ENCODE measurements at places on chromosomes 3 and 15.

- DNase-seq: no peak
Measured at GRCh38 chr3:16243706-16244490, 20.8 kb downstream of the DPH3 start.

- DNase-seq: no peak
Measured at GRCh38 chr3:149332227-149332765, 1.1 kb downstream of the TM4SF18 start.

DNA sequence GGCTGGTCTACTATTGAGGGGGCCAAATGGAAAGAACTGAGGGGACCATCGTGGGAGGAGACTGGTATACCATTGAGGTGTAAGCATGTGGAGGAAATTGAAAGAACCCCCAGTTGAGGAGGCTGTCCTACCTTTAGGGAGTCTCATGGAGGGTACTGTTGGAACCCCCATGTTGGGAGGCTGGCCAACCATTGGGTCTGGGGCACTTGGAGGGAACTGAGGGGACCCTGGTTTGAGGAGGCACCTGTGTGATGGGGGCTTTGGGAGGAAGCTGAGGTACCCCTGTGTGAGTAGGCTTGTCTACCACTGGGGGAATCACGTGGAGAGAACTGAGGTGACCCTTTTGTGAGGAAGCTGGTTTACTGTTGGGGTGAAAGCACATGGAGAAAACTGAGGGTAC is 157.5 kb downstream of the FBLN2 start:
- DNase-seq: no peak

DNA sequence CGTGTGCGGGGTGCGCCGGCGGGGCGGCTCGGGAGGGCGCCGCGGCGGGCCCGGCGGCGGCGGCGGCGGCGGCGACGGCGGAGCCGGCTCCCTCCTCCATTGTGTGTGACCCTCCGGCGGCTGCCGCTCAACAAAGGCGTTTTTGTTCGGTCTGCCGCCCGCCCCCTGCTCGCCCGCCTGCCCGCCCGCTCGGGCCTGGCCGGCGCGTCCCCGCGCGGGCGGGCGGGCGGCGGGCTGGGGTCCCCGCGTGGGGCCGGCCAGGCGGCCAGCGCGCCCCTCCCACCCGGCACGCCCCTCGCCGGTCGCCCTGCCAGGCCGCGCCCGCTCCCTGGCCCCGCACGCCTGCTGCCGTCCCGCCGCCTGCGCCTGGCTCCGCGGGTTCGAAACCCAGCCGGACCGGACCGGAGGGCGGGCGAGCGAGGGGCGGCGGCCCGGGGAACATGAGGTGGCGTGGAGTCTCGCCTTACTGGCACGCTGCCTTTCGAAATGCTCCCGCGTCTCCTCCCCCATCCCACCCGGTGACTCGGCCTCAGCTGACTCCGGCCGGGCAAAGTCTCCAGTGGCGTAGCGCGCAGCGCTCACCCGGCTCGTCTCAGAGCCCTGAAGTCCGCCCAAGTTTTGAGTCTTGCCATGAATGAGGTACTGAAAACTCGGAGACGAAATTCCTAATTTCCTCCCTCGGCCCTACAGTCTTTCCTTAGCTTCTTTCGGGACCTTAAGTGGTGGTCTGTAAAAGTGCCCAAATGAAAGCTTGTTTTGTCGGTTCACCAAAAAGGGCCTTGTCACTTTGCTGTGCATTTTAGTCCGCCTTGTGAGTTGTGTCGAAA is 588 bp downstream of the MAPK6 start:
- DNase-seq: peak; percentile 48

DNA sequence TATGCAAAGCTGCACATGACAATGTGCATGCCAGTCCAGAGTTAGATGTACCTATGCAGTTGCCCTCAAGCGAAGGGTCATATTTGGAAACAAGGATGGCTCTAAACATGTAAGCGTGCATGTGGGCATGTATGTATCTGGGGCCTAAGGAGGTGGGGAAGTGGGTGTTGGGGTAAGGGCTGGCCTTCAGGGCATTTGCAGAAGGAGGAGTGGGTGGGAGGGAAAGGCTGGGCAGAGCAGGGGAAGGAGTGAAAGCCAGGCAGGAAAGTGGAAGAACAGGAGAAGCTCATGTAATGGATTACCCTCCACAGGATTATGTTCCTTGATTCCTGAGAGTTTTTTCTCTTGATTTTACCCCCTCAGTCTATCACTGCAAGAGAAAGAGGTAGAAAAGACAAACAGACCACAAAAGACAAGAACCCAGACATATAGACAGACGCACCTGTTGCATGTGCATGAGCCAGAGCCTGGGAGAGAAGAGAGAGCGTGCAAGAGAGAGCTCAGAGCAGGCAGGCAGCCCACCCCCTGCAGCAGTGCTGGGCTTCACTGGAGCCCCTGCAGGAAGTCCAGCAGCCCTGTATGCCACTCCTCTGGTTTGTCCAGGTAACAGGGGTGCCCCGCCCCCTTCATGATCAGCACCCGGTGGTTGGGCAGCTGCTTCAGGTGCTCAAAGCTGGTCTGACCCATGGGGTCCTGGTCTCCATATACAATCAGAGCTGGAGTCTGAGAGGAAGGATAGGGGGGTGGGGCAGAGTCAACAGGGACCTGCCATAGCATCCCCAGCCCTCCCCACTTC is 1.8 kb upstream of the PCBP4 start:
- DNase-seq: no peak

- no peak for DNase-seq
Measured at GRCh38 chr3:17442332-17443049, 299.9 kb downstream of the TBC1D5 start.

- no peak for DNase-seq
Measured at GRCh38 chr15:28962851-28963710, 77.3 kb downstream of the APBA2 start.

DNA sequence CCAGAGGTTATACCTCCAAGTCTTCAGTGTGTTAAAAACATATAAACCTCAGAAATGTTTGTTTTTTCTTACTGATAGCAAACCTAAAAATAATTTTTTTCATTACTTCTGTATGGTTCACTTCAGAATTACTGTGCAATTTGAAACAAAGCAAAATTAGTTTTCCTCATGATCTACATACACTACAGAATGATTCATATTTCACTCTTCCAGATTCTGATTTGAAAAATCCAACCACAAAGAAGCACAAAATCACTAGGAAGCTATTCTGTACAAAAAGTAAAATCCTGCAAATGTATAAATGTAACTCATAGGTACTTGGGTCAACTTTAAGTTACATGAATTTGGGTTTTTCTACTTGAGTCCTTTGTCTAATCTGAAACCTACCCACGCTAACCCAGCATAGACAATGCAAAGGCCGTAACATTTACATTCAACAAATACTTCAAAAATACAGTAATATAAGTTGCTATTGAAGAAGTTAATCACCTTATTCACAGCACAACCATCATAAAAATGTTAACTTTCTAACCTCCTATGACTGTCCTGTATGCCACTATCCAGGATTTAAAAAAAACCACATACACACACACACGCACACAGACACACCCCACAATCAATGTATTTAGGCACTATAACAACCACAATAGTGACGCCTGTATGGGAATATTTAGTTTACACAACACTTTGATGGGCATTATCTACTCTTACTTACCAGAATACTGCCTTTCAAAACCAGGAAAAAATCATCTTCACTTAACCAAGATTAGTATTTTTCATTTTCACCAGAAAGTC is 11.5 kb downstream of the ATP13A3 start:
- no peak for DNase-seq

DNA sequence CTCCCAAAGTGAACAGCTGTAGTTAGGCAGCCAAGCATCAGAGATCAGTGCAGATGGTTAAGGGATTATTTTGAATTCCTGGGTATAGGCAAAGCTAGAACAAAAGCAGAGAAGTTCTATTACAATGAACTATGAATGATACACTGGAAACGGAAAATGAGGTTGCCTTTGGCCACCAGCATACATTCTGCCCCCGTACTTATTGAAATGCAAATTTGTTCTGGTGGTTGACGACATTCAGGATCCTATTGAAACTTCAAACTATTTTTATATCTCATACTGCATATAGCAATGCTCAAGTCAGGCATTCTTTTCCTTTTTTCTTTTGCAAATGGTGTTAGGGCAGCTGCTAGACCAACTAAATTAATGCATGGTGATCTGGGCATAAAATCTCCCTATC is 61.7 kb downstream of the SLC12A1 start:
- DNase-seq: no peak

GRCh38 chr15:38524156-38524555 is 40.5 kb downstream of the RASGRP1 start:
- DNase-seq: no peak

- DNase-seq: no peak
Measured at GRCh38 chr3:43455233-43455632, 166.6 kb downstream of the ANO10 start.

DNA sequence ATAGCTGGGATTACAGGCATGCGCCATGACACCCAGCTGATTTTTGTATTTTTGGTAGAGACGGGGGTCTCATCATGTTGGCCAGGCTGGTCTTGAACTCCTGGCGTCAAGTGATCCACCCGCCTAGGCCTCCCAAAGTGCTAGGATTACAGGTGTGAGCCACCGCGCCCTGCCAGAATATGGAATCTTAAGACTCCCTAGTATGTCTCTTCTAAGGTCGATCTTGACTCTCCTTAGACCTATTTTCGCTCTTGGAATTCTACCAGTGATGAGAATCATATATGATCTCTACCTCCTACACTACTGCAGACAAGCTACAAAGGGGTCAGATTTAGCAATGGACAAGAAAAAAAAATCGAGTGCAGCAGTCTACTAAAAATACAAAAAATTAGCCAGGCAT is 19.3 kb upstream of the EOGT start:
- no peak for DNase-seq

DNA sequence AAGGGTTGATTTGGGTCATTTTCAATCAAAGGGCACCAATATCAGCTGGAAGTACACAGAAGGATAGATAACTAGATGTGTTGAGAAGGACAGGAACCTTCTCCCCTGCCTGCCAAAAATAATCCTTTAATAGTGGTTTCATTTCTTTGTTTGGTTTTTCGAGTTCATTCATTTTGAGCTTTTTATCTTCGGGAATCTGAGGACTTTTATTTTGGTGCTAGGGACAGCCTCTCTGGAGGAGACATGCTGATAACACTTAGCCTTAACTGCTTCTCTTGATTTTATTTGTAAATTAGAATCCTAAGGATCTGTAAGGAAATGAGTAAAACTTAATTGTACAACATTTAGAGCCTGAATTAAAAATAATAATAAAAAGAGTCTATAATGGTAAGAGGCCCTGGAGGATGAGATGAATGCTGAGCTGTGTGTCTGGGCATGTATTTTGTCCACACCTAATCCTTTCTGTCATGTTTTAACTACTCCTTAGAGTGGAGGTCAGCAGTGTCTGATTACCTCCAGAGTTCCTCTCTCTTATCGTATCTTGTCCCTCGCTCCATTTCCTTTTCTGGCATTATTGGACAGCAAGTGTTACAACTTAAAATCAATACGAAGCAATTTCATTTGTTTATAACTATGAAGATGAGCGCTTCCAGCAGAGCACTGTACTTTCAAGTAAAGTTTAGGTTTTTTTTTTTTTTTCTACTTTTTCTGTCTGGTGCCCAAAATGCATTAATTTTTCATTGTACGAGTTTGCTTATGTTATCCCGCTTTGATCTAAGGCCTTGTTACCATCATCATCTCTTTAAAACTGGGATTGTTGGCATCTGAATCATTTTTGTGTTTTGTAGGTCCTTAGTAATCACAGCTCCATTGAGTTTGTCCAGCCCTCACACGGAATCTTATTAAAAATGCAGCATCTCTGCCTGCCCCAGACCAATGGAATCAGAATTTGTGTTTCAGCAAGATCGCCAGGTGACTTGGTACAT is 22.8 kb downstream of the PTPRG start:
- DNase-seq: no peak

DNA sequence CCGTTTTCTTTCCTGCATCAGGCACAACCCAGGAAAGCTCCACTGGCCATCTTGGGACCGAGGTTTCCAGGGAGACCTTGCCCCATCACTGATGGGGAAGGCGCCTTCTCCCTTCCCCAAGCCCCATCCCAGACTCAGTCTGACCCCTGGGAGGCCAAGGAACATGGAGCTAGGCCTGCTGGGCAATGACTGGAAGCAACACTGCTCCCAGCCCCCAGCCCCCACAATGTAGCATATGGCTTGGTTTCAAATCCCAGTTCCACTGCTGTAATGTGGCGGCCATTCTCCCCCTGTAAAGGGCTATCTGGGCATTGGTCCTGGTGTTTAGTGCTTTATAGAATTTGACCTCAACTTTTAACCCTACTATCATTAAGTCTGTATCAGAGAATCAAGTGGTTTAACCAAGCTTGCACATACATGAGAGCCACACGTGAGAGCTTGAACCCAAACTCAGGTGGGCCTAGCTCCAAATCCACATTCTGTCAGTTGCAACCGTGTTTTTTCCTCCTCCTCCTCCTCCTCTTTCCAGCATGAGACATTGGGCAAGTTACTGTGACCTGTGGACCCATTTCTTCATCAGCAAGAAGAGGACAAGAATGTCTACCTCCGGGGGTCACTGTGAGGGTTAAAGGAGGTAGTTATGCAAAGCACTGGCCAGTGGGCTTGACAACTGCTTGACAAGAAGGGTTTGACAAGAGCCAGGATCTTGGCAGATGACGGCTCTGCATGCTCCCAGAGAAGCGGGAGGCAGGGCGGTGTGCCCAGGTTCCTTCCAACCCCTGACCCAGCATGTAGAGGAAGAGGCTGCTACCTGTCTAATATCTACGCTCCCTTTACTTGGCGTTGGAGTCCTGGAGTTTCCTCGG is 37.4 kb downstream of the KLHL25 start:
- no peak for DNase-seq

DNA sequence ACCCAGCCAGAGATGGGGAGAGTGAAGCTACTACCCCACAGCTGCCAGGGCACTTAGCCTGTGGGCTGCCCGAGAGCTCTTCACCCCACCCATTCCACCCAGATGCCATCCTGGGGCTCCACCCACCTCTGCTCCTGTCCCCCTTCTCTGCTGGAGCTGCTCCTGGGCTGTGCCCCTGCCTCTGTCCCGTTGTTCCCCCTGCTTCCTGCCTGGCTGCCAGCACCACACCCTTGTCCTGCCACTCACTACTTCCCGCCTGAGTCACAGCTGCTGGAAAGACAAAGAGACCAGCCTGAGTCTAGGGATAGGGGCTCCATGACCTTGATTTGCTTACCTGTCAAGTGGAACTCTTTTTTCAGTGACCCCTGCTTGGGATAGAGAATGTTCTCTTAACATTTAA is 12.4 kb downstream of the GNAI2 start:
- DNase-seq: no peak

GRCh38 chr3:72763751-72764440 is 84.3 kb downstream of the SHQ1 start:
- no peak for DNase-seq

DNA sequence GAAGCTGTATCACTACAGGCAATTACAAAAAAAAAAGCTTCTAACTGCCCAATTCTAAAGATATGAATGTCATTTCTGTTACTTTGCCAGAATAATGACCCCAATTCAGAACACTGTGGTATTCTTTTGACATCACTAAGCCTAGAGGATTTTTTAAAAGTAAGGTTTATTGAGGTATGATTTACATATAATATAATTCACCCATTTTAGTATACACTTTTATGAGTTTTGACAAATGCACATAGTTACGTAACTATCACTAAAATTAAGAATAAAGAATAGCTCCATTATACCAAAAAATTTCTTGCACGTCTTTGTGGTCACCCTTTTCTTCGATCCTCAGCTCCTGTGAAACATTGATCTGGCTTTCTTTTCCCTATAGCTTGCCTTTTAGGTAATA is 74.0 kb upstream of the PLSCR5 start:
- DNase-seq: no peak

GRCh38 chr3:120181632-120182031 is 87.4 kb upstream of the GSK3B start:
- DNase-seq: no peak

Measured in T-helper 9 cell (primary cell).